ENCODE measurements at places on chromosomes 1 and 21.

DNA sequence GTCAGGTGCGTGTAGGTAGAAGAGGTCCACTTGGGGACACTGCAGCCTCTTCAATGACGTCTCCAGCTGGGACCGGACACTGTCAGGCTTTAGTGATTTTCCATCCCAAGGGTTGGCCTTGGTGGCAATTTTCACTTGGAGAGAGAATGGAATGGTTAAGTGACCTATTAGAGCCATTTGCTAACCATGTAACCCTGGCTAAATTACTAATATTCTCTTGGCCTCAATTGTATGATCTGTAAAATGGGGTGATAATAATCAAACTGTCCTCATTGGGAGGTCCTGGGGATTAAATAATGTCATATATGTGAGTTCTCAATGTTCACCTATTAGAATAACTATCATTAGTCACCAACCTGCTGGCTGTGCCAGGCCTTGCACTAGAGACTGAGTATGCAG lies 3.4 kb downstream of the AKR7A2 start:
- DNase-seq: no peak

DNA sequence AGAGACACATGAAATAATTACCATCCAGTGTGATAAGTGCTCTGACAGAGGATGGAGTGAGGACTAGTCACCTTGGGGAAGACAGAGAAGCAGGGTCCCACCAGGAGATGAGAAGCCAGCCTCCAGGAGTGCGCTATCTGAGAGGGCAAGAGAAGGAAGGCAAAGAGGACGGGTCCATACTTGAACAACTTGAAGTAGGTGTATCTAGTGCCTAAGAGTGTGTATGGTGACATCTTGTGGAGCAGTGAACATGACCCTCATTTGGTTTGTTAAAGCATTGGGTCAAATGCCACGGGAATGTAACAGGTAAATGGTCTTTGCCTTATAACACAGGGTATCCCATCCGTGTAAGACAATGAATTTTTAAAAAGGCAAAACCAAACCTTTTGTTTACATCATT lies 39.8 kb downstream of the MRPL39 start:
- DNase-seq: no peak

DNA sequence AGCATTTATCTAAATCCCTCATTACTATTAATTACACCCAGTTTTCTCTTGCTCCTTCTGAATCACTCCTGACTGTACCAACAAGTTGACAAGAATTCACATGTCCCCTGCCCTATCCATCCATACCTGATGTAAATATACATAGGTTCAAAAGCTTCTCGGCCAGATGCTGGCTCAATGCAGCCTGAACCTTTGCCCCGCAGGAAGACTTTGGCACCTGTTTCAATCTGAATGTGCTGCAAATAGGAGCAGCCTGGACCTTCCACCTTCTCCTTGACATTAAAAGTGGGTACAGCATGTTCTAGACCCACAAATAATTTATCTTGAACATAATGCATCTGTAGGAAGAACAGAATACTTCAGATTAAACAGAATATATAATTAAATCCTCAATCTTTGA lies 8.7 kb downstream of the KHDC4 start:
- no peak for DNase-seq

DNA sequence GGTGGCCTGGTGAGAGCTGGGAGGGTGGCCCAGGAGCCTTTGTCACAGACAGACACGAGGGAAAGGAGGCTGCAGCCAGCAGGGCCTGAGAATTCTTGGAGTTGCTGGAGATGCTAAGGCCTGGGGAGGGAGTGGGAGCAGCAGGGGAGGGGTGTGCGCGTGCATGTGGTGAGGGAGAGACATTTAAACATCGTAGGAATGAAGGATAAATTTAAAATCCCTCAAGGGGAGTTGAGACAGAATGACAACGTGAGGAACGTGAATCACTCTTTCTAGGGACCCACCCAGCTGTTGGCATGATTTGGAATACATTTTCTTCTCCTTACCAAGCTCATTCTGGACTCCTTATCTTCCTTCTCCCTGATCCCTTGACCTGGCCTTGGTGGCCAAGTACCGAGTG lies 73.3 kb upstream of the CACNA1E start:
- no peak for DNase-seq
